ENCODE measurements at places on chromosomes 7 and 10. TPM values are rescaled to one million over a fixed set of nuclear protein-coding genes. Genes with fewer than 3 reads are reported as not detected.

The SLC26A5 gene
- not detected for total RNA-seq

The ZNF804B gene
- total RNA-seq, result not detected

The PAPOLB gene
- not detected for total RNA-seq

The FAM25A gene
- not detected for total RNA-seq

The AKR1D1 gene
- not detected for total RNA-seq

The STOX1 gene
- 1.7 TPM for total RNA-seq

The RAPGEF5 gene
- total RNA-seq, result 109 TPM

The GPRIN2 gene
- total RNA-seq, result 50.1 TPM

The C10orf90 gene
- not detected for total RNA-seq

The SLC29A3 gene
- 6.4 TPM for total RNA-seq

- no peak for DNase-seq
Observed at GRCh38 chr7:84387595-84387994, 193.0 kb upstream of the SEMA3A start.

GRCh38 chr7:108848486-108848885 is 278.8 kb downstream of the DNAJB9 start:
- DNase-seq, result no peak

DNA sequence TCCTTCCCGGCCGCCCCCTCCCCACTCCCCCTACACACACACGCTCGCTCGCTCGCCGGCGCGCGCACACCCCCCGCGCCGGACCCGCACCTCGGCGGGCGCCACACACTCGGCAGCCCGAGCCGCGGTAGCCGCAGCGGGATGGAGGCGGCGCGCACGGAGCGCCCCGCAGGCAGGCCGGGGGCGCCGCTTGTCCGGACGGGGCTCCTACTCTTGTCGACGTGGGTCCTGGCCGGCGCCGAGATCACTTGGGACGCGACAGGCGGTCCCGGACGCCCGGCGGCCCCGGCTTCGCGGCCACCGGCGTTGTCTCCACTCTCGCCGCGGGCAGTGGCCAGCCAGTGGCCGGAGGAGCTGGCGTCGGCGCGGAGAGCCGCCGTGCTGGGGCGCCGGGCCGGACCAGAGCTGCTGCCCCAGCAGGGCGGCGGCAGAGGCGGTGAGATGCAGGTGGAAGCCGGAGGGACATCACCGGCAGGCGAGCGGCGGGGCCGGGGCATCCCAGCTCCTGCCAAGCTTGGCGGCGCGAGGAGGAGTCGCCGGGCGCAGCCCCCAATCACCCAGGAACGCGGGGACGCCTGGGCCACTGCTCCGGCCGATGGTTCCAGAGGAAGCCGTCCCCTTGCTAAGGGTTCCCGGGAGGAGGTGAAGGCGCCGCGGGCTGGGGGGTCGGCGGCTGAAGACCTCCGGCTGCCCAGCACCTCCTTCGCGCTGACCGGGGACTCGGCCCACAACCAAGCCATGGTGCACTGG is at the start of gene SORCS3:
Gene SORCS3 (plus strand): TSS at position 104 of the 750 bp plus-strand sequence.
- DNase-seq, result no peak

DNA sequence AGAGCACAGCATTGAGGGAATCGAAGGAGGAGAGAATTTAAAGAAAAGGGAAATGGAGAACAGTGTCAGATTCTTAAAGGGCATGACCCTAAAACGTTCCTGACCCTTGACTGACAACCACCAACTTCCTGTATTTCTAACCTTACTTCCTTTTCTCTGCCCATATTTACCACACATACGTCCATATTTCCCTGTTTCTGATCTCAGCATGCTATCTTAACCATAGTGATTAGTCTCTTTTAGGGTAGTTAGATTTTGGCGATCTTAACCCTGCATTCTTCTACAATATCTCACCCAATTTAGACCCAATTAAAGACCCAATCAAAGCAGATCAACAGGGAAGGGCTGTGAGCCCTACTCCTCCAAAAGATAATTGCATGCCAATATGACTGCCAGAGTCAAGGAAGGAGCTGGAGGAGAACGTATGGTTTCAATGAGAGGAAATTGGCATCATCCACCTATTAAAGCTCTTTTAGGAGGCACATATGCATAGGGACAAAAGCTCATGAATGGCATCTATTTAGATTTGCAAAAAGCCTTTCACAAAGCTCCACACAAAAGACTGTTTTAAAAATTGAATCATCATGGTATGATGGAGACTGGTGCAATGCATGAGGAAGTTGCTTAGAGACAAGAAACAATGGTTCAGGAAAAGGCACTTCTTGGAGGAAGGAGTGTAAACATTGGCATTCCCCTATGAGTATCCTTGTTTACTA is 49.0 kb upstream of the ARHGAP12 start:
- DNase-seq, result no peak

DNA sequence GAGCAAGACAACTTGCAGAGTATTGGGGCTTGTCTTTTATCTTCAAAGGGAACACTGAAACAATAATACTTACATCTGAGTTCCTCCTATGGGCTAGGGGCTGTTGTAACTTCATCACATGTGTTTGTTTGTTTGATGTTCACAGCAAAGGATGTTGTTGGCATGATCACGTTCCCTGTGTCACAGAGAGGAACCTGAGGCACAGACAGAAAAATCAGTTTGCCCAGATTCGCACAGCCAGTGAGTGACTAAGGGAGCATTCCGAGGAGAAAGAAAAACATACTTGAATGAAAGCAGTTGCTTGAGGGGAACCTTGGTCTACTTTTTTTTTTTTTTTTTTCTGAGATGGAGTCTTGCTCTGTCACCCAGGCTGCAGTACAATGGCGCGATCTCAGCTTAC is 87.2 kb upstream of the PFKP start:
- no peak for DNase-seq

GRCh38 chr10:31596765-31597164 is 277.7 kb downstream of the ZEB1 start:
- DNase-seq, result no peak

DNA sequence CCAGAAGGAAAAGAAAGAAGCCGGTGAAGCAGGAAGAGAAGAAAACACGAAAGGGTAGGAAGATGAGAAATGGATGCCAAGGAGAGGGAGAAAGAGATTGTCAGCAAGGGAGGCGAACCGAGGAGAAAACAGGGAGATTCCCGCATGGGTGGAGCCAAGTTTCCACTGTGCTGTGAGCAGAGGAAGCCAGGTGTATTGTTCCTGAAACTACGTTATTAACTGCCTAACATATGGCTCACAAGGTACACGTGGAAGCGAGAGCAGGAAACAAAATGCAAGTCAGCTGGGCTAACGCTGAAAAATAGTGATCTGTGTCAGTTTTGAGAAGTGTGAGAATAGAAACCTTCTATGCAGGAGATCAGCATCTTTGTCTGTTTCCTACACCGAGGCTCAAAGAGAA is 20.4 kb upstream of the HIPK2 start:
- DNase-seq, result peak; percentile 62

DNA sequence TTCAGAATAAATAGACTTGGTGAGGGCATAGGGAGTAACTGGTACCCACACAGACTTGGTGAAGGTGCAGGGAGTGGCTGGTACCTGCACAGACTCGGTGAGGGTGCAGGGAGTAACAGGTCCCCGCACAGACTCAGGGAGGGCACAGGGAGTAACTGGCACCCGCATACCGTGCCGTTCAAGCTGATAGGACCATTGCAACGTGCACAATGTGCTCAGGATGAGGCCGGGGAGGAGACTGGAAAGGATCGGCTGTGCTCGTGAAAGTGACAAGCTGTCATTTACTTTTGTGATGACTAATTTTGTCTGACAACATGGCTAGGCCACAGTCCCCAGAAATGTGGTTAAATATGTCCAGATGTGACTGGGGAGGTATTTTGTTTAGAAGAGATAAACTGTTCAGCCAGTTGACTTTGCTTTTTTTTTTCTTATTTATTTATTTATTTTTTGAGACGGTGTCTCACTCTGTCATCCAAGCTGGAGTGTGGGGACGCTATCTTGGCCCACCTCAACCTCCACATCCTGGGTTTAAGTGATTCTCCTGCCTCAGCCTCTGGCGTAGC is 76.2 kb upstream of the NMT2 start:
- no peak for DNase-seq

DNA sequence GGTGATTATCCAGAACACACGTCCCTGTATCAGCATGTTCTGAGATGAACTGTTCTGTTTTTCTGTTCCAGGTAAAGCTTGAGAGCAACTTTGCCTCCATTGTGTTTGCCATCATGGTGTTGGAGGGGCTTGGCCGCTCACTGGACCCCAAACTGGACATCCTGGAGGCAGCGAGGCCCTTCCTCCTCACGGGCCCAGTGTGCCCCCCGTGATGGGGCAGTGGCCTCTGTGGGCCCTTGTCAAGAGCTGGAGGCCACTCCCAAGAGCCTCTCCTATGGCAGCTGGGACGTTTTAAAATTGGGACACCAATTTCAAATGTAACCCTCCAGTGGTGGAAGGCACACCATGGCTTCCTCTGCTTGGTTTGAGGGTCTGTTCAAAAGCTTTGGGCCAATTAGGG is 1.9 kb upstream of the NDUFB2 start:
- no peak for DNase-seq

DNA sequence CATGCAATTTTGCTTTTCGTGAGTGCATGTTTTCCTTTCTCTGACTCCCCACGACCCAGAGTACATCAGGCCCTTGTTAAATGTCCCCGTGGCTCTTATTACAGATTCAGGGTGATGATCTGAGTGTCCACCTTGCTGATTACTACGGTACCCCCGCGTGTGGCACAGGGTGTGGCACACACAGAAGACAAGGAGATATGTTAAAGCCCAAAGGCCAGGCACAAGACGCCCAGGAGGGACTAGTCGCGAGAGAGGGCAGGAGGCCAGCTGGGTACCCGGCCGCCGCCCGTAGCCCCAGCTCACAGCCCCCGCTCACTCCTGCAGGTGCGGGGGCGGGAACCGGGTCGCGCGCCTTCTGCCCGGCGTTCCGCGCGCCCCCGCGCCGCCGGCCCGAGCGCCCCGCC is 281 bp upstream of the EXOC6 start:
- DNase-seq, result no peak

GRCh38 chr10:10489076-10489475 is 528.6 kb upstream of the CELF2 start:
- DNase-seq, result no peak
